Activated T-helper 1 cell treated with anti-CD3 and anti-CD28 coated beads, Interleukin-2, amount 50 U/mL, for 16 hours (primary cell): ENCODE measurements at places on chromosomes 3 and 15.

- no peak for DNase-seq
Measured at GRCh38 chr3:157718800-157719199, 215.6 kb upstream of the VEPH1 start.

- DNase-seq: no peak
Measured at GRCh38 chr15:84761607-84762131, 13.3 kb downstream of the ZNF592 start.

DNA sequence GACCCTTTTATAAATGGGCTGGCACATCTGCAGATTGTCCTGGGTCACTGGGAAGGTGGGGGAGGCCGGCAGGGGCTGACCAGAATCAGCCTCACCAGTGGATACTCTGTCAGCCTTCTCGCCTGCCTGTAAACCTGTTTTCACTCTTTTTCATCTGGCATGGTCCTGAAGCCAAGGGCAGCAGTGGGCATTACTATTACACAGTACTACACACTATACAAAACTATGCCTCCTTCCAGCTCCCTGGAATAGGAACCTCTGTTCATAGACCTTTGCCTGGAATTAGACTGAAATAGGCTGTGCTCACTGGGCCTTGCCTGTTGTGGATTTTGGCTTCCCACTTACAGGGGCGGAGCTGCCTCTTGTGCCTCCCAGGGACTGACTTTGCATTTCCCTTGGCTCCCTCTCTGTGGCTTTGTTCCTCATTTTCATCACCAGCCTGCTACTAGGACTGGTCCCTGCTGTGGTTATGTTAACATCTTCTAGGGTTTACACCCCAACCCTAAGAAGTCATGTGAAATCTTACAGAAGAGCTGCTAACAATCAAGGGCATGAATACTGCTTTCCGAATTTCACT, 120.7 kb downstream of the FNDC3B start:
- no peak for DNase-seq

DNA sequence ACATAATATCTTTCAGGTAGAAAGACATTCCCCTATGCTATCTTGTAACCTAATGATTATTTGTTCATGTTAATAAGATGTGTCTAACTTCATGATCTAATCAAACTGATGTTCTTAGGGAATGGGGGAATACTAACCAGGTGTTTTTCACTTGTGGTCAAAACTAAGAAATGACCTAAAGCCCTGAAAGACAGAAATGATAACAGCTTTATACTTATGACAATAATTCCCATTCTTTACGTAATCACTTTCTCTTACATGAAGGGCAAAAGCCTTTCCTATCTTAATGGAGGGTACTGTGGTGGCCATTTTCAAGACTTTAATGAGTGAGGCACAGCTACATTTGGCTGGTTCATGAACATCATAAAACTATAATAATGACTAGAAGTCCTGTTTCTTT, 33.9 kb upstream of the MEIS2 start:
- no peak for DNase-seq

GRCh38 chr3:74436184-74436583, 178.3 kb downstream of the CNTN3 start:
- no peak for DNase-seq

DNA sequence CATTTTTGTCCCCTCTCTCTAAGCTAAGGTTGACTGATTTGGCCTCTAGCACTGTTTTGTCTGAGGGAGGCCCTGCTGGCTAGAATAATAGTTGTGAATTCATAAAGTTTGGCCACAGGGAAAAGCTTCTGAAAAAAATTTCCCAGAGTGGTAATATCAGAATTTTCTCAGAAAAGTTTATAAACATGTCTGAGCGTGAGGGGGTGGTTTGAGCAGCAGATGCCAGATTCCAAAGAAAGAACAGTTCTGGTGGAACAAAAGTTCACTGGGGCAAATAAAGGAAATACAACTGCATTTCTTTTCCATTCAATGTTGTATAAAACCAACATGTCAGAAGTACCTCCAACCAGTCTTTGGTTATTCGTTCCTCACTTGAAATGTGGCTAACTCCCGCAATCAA, 61.2 kb downstream of the CLDN1 start:
- DNase-seq: no peak

DNA sequence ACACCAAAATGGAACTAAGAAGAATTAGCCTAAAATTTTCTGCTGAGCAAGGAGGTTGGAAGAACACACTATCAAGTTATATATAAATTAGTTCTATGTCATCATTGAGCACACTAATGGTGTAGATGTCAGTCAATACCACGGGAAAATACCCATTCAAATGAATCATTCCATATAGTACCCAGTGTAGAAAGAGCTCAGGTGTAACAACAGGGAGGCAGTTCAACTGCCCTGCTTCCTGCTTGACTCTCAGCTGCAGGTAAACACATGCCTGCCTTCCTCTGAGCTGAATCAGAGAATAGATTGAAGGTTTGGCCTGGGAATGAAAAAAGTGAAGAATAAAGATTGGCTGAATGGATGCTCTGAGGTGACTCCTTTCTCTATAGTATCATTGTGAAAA, 1088.0 kb downstream of the AGBL1 start:
- DNase-seq: no peak

DNA sequence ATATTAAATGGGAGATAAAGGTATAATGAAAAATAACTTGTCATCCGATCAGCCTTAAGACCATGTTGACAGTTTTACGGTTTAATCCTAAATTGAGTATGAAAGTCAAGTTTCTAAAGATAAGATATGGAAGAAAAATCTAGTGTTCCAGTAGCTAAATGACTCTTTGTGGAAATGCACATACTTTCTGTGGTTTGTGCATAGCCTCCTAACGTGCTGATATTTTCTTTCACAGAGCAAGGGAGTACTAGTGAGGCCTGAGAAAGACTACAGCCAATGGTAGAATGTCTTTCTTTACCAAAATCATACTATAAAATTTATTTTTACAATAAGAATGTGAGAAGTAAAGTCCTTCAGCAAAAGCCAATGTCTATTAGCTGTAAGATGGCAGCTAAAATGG, 430.6 kb upstream of the RGMA start:
- no peak for DNase-seq

DNA sequence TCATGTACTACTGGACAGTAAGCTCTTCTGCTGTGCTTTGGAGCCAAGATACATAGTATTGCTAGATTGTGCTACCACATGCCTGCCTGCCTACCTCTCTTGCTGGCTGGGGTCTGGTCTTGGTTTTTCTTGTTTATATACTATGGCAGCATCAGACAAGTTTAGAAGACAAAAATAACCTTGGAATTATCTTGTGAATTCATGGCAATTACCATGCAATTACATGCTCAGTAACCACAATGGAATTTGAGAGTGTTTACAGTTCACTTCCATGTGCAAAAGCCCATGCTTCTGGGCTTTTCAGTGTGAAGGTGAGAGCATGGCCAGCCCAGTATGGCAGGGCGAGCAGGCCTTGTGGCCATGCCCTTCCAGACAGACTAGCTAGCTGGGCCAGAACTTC, 48.0 kb upstream of the C15orf61 start:
- DNase-seq: no peak
